ENCODE measurements at places on chromosomes 4 and X.

GRCh38 chr4:139300431-139301112 lies 733 bp upstream of the NAA15 start:
- DNase-seq: peak; percentile 23

DNA sequence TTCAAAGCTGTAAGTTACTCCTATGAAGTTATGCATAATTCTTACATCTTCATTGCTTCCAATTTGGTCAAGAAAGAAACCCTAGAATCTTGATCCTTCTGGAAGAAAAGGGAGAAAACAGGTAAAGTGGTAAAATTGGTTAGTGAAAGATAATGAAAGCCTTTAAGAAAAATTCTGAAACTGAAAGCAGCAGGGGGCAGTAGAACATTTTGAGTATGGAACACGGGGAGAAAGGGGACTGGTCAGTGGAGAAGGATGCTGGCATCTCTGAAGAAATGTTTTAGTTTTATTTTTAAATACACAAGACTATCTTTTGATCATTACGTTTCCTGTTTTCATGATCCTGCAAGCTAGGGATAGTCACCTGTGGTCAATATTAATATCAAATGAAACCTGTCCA lies 54.3 kb downstream of the SLIT2 start:
- DNase-seq: peak; percentile 2

- DNase-seq: no peak
Observed at GRCh38 chr4:41670530-41670929, 78.0 kb downstream of the PHOX2B start.

GRCh38 chrX:40394302-40394701 lies 186.5 kb upstream of the ATP6AP2 start:
- DNase-seq: no peak

DNA sequence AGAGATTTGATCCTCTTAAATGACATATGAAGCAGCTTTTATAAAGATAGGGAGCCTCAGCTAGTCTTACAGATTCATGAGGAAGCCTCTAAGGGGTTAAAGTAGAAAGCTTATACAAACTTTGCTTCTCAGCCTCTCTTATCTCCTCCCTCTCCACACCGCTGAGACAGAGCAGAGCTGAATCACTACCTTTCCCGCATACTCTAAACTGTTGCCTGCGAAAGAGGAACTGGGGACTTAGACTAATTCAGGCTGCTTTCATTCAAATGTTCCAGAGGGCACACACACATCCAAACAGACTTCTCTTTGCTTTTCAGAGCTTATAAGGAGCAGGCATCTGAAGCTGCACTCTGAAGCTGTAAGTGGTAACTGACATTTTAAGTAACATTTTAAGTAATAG lies at the start of gene SERTM2:
SERTM2 (plus strand) TSS at position 169 of the 400 bp plus-strand sequence. CDS start 7,213 bp downstream, outside the sequence.
- peak; percentile 0 for DNase-seq

GRCh38 chrX:22383988-22384387 lies 111.3 kb downstream of the CBLL2 start:
- no peak for DNase-seq

Measured in AML-193 (cell line).